NCI-H2171 (cell line): ENCODE measurements at places on chromosomes 6 and 20.

GRCh38 chr6:115194981-115195638, 852.3 kb upstream of the HS3ST5 start:
- DNase-seq, result no peak

- no peak for DNase-seq
These were observed 290.0 kb downstream of the TFAP2B start for GRCh38 chr6:51108563-51109234.

- DNase-seq, result no peak
These were observed 44.7 kb upstream of the DEK start for GRCh38 chr6:18309046-18309445.

DNA sequence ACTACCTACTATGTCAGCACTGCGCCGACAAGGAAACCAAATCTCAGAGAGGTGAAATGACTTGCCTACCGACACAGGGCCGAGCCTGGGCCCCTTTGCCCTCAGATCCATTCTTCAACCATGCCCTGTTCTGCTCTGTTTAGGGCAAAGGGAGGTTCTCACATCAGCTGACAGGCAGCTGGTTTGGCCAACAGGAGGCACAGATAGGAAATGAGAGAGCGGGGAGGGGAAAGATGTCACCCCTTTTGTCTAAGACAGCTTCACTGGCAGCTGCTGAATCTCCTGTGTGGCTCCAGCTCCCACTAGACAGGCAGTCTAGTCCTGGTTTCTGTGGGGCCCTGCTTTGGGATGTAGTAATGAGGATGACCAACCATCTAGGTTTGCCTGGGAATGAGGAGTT, 158.7 kb downstream of the TMEM200A start:
- no peak for DNase-seq

GRCh38 chr20:38201356-38201755, 36.3 kb upstream of the TGM2 start:
- no peak for DNase-seq

DNA sequence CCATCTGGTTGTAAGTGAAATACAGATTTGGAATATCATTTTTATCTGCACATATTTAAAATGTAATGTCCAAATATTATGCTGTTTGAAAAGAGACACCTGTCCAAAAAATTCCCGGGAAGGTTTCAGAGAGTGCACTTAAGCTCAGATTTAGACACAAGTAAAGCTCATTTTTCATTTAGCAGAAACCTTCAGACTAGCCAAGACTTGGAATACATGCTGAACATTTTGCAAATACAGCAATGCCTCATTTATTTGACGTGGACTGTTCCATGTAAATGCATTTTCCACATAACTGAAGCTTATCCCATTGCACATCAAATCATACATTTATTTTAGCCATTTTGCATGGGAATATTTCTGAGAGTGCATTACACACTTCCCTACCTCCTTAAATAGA, 280.7 kb downstream of the ZNF217 start:
- DNase-seq, result no peak

DNA sequence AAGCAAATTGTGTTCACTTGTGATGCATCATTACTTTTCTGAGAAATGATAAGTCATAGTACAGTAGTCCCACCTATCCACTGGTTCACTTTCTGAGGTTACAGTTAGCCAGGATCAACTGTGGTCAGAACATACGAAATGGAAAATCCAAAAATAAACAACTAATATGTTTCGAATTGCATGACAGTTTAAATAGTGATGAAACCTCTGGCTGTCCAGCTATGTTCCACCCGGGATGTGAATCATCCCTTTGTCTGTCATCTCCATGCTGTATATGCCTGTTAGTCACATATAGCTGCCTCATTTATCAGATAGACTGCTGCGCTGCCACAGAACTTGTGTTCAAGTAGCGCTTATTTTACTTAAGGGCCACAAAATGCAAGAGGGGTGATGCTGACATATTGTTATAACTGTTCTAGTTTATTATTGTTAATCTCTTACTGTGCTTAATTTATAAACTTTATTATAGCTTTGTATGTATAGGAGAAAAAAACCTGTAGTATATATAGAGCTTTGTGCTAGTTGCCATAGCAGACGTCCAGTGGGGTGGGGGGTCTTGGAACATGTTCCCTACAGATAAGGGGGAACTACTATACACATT, 29.2 kb downstream of the AFDN start:
- DNase-seq, result no peak

- DNase-seq, result no peak
These were observed 273.4 kb downstream of the KIF16B start for GRCh38 chr20:16299897-16300296.

DNA sequence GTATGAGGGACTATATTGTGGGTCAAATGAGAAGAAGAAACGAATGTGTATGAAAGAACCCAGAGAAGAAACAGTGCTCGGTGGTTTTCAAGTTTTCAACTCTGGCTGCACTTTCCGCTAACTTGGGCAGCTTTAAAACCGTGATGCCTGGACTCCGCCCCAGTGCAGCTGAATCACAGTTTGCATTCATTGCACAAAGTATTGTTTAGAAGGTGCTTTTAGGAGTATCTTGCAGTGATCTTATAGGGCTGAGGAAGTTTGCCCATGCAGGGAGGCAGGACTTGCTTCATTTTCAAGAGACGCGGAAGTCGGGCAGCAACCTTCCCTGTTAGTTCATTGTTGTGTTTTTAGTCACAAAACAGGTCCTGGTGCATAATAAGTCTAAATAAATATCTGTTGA, 52.7 kb downstream of the RSPH3 start:
- DNase-seq, result no peak

- no peak for DNase-seq
These were observed 1036.9 kb upstream of the EPHA7 start for GRCh38 chr6:94456266-94456665.

DNA sequence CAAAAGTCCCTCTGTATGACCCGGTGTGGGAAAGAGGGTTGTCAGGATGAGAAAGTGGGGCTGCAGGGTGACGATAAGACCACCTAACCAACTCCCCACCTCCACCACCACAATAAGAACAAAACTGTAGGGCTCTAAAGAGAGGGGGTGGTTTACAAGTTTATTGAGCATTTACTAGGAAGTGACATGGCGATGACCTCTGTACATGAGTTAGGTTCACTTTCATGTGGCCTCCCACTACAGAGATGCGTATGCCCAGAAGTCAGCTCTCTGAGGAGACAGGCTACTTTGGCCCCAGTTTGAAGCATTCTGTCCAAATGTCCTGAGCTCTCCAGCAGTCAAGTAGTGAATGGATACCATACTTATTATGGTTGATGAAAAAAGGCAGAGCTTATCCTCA, 28.7 kb upstream of the PI16 start:
- no peak for DNase-seq

DNA sequence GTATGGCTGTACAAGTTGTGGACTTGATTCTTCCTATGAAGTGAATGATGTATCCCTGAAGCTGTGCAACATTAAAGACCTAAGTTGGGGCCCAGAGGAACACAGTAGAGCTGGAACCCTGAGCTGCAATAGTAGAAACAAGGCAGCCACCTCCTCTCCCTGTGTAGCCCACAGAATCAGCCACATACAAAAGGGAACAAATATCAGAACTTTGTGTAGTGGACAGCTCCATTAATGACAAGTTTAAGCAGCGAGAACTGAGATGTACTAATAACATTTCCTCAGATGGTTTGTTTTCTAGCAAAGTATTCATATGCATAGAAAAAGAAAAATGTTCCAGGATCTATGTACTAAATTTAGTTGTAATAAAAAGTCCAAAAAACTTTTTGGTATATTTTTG, 19.2 kb downstream of the PHACTR1 start:
- no peak for DNase-seq

DNA sequence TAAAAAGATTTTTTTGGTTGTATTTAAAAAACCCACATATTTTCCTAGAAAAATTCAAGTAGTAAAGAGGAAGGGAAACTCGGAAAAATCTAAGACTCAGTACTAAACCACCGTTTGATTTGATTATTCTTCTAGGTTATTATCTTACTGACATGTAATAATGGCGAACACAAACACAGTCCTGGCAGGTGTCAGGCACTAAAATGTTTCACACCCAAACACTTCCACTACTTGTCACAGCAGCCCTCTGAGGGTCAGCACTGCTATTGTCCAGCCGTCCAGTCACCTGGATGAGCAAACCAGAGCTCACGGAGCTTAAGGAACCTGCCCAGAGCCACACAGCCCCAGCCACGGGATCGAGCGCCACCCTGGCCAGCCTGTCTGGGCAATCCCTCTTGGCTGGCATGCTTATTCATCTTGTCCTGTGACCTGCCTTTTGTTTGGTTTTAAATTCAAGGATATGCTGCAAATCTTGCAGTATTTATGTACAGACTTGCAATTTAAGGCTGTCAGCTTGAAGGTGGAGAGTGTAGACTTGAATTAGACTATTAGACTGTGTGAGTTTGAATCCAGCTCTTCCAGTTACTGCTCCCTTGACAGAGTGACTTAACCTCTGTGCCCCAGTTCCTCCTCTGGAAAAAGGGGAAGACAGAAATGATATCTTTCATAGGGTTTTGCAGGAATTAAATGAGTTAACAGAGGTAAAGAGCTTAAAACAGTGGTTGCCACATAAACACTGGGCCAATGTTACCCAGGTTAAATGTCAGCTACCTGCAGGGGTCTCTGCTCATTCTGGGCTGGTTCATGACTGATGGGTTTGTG, 82.2 kb downstream of the CDYL start:
- no peak for DNase-seq

- no peak for DNase-seq
These were observed 60.4 kb downstream of the HMGCLL1 start for GRCh38 chr6:55518529-55519060.

DNA sequence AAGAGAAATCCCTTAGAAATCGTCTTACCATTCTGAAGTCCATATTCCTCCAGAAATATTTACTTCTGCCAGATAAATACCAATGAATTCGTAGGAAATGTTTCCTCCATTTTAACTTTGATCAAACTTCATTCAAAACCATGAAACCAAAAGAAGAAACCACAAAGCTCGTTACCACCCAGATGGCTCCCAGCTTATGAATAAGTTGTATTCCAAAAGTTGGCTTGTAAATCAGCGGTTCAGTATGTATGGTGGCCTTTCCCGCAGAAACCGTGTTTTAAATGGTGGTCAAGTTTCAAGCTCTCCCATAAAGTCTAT, 73.6 kb upstream of the RIPOR2 start:
- no peak for DNase-seq

DNA sequence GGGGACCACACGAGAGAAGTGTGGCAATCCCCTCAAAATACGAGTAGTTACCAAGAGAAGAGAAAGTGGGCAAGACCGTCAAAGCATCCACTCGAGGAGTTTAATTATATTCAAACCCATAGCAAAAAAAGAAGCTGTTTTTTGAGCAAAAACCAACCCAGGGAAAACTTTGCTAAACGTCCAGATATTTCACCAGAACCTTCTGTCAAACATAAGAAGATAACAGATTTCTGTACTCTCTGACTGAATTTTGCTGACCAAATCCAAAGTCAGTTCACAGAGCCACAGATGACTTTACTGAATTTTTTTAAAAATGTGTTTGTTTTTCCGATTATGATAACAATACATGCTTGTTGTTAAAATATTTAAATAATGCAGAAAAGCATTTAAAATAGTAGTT, 145.6 kb upstream of the PTPN1 start:
- DNase-seq, result no peak

- no peak for DNase-seq
These were observed 84.6 kb downstream of the TRDN start for GRCh38 chr6:123551939-123552707.

DNA sequence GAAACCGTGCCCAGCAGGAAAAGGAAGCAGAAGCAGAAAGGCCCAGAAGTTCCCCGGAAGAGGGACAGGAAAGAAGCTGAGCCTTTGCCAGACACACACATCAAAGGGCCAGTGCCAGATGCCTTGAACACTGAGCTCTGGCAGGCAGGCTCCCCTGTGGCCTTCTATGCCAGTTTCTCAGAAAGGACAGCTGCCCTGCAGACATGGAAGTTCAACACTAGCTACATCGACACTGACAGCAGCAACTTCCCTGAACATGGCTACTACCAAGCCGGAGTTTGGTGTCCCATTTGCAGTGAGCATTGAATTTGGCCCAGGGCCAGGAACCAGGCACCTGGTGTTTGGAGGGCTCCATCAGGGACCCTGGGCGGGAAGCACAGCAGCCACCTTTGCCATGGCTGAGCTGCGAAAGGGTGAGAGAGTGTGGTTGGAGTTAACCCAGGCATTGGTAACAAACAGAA, 8.0 kb upstream of the RAET1E start:
- no peak for DNase-seq

GRCh38 chr6:142318714-142319113, 16.9 kb downstream of the ADGRG6 start:
- no peak for DNase-seq

GRCh38 chr6:148854096-148854495, 107.3 kb downstream of the UST start:
- peak; percentile 60 for DNase-seq

GRCh38 chr6:11201015-11201414, 31.5 kb downstream of the NEDD9 start:
- no peak for DNase-seq

- DNase-seq, result no peak
These were observed 760.6 kb downstream of the KIF16B start for GRCh38 chr20:15812696-15813095.

DNA sequence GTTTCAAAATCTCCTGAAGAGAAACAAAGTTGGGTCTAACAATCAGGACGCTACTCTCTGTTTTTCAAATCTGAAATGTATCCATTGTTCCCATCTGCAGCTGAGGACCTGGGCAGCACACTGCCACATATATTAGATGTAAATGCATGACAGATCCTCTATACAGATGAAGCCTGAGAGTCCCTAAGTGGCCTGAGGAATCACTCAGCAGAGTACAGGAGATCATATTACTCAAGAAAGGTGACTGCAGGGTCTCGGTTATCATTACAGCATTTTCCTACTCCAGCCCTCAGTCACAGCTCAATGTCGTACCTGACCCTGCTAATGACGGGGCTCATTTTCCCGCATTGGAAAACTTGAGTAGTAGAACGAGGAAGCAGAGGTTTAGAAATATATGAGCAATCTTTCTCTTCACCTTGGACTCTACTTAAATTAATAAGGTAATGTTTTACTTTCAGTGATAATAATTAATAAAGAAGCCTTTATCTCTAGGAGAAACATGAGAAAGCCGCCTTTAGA, 256.2 kb upstream of the IRAK1BP1 start:
- DNase-seq, result peak; percentile 2

GRCh38 chr6:14075095-14075503, 42.5 kb upstream of the CD83 start:
- no peak for DNase-seq

DNA sequence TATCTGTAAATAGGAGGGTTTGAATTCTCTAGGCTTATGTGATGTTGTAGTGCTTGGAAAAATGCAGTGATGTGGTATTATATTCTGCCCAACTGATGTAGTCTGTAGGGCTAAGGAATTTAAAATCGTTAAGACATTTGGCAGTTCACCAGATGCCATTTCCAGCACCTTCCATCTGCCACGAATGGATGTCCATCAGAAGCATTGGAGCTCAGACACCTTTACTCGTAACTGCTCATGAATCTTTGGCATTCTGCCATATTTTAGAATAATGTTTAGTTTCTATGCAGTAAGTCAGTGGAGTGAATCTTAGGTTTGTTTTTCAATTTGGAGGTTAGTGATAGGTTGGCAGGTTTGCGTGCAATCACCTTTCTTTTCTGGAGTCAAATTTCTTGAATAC, 2.4 kb upstream of the SYTL3 start:
- no peak for DNase-seq
